ENCODE measurements at places on chromosomes 16 and 17.

DNA sequence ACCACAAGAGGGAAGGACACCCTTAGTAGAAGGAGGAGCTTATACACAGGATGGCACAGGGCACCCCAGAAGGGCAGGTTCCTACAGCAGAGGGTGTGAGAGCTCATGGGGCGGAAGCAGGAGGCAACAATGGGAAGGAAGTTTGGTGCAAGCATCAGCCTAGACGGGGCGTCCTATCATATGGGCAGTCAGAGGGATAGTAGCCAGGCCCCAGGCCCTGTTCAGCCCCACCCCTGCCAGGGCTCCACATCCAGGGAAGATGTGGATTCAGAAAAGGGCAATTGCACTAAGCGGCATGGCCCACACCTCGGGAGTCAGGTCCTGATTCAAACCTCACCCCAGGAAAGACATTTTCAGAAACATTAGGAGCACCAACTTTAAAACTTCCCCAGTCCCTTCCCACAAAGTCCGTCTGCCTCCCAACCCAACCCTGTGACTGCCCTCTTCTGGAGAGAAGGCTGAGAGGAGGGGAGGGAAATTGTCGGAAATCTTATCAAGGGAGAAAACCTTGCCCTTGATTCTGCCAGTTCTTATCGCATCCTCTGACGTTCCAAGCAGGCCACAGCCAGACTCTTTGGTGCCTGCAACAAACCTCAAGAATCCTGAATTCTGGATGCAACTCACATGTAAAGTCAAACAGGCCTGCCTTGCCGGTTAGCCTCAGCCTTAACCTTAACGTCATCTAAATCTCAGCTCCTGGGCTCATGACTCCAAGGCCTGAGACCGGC lies 198.8 kb upstream of the CDH5 start:
- no peak for DNase-seq

GRCh38 chr16:85112364-85112763 lies at the start of gene CIBAR2:
TSS of gene CIBAR2 (minus strand) at chr16:85112472. CDS start at chr16:85112352, 120 bp downstream.
- DNase-seq: no peak

DNA sequence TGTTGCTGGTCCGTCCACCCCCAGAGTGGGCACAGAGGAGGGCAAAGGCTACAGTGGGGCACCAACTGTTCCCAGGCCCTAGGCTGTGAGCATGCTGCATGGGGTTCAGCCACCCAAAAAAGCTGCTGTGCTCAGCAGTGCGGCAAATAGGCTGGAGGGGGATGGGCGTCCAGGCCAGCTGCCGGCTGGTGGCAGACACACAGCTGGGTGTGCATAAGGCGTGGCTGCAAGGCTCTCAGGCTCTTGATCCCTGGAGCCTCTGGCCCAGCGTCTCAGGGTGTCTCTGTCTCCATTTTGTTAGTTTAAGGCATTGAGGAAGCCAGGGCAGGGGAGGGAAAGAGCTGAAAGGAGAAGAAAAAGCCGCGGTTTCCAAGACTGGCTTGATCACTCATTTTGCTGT lies 8.8 kb downstream of the RPL19 start:
- DNase-seq: peak; percentile 91

DNA sequence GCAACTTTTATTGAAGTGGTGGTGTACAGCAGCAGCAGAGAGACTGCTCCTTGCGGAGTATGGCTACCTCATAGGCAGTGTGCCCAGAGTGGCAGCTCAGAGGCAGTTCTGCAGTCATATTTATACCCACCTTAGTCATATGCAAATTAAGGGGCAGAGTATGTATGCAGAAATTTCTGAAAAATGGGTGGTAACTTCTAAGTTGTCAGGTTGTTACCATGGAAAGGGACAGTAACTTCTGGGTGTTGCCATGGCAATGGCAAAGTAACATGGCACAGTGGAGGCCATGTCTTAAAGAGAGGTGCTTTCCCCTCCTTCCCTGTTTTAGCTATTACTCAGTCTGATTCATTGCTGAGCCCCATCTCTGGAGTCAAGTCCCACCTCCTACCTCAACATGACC lies 53.4 kb downstream of the MEOX1 start:
- DNase-seq: no peak

DNA sequence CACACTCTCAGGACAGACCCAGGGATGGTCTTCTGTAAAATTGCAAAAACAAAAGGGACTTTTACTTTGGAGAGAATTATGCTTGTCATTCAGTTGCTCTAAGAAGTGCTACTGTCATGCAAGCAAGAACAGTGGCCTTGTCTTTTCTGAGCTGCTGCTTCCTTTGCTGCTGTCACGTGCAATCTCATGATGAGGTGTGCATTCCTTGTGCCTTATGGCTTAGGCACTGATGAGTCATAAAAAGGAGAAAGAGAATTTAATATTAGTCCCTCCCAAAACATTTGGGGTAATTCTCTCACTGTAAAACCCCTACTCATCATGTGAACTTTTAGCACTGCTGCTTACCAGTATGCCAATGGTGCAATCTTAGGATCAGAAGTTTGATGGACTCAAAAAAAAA lies 2051.3 kb downstream of the TP53TG3F start:
- DNase-seq: peak; percentile 30

DNA sequence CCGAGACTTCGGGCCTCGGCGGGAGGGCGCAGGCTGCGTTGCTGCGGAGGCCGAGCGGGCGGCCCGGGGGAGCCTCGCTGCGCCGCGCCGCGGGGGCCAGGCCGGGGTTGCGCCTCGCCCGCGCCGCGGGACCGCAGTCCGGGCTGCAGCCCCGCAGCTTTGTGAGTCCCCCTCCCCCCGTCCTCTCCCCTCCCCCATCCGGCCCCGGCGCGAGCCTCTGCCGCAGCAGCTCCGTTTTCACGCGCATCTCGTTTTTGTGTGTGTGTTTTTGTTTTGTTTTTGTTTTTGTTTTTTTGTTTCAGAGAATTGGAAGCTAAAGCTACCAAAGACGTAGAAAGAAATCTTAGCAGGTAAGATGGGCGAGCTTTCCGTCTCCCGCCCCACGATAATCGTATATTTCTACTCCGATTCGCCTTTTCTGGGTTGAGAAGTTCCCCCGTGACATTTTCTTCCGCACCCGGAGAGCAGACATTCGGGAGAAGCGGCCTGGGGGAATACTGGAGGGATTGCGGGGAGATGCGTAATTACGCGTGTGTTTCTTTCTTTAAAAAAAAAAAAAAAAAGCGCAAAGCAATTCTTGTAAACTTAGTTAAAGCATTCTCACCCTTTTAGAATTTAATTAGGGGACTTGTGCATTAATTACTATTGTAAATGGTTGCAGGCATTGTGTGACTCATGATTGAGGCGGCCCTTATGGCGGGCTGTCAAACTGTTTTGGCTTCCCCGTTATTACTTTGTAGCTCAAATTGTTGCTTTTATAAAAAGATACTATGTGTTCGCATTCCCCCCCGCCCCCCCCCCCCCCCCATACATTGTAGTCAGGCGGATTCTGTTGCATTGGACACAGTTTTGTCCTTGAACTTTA lies 732 bp downstream of the TNRC6A start:
- peak; percentile 19 for DNase-seq

- DNase-seq: no peak
These were observed 52.0 kb downstream of the BAIAP2 start for GRCh38 chr17:81086789-81087551.

GRCh38 chr17:2723505-2723996 lies 12.0 kb upstream of the CLUH start:
- DNase-seq: no peak

DNA sequence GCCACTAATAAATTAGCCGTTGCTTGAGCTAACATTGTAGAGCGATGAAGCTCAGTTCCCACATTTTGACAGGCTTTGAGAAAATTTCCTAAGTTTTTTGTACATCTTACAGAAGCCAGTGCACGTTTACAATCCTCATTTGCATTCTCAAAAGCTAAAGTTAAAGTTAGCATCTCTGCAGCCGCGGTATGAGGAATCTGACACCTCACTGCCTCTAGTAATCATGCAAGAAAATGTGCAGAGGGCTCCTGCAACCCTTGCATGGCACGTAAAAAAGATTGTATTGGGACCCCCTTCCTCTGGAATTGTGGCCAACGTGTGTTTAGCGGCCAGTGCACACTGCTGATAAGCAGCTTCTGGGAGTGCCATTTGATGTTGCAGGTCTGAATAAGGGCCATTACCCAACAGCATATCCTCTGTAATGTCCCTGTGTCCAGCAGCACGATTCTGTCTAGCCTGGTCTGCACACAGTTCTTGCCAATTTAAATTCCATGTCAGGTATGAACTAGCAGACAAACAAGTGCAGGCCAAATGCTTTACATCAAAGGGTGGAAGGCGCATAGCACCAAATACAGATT lies 12.4 kb upstream of the ZNF689 start:
- no peak for DNase-seq
